HFFc6 (cell line): ENCODE measurements at places on chromosomes 3 and 15. TPM values are rescaled to one million over a fixed set of nuclear protein-coding genes. Genes with fewer than 3 reads are reported as not detected.

The SHC4 gene
- 2.3 to 4.2 TPM (median 3.2 TPM) in 3 replicates for total RNA-seq

The IQCH gene
- total RNA-seq, result 1.3 and 2.2 TPM in 2 replicates

The DISP2 gene
- total RNA-seq, result 0.11 to 0.24 TPM (median 0.17 TPM) in 3 replicates

The ARL6 gene
- 7.5 to 11.2 TPM (median 8.1 TPM) in 3 replicates for total RNA-seq

The PRR20G gene
- not detected in 2 replicates for total RNA-seq

The SPATA12 gene
- total RNA-seq, result not detected in 3 replicates

The ITIH1 gene
- total RNA-seq, result not detected in 3 replicates

The ATP13A5 gene
- total RNA-seq, result not detected in 3 replicates

The TTBK2 gene
- total RNA-seq, result 9.4 and 10.5 TPM in 2 replicates

The COL6A5 gene
- total RNA-seq, result not detected in 3 replicates

The NPHP3 gene
- 18.5 to 21.4 TPM (median 19.1 TPM) in 3 replicates for total RNA-seq

The AADAC gene
- total RNA-seq, result not detected in 3 replicates

The NECTIN3 gene
- 66.2 to 103 TPM (median 78.7 TPM) in 3 replicates for total RNA-seq

The TGM4 gene
- not detected in 2 replicates for total RNA-seq

The RTP4 gene
- not detected in 3 replicates for total RNA-seq

The SRGAP3 gene
- 0.23 to 0.81 TPM (median 0.66 TPM) in 3 replicates for total RNA-seq

The NDN gene
- not detected in 3 replicates for total RNA-seq

The TRNT1 gene
- 18.5 to 20.6 TPM (median 19.0 TPM) in 3 replicates for total RNA-seq

The OTOL1 gene
- not detected in 2 replicates for total RNA-seq

The MESP2 gene
- 0.21 to 0.23 TPM in 2 of 3 replicates, not detected in the other for total RNA-seq

The ELL3 gene
- 0.56 to 2.3 TPM (median 0.94 TPM) in 3 replicates for total RNA-seq

The SCAANT1 gene
- not detected in 3 replicates for total RNA-seq

The PIGZ gene
- 4.3 to 4.6 TPM (median 4.3 TPM) in 3 replicates for total RNA-seq

The PAQR9 gene
- 0.13 TPM in 1 of 3 replicates, not detected in the others for total RNA-seq

The SLC6A1 gene
- not detected in 3 replicates for total RNA-seq

The NMNAT3 gene
- total RNA-seq, result not detected in 3 replicates

The GRAMD2A gene
- total RNA-seq, result 0.14 TPM in 1 of 3 replicates, not detected in the others

The ADAMTS17 gene
- not detected in 3 replicates for total RNA-seq

The MEX3B gene
- total RNA-seq, result 3.6 to 4.8 TPM (median 4.3 TPM) in 3 replicates

The SLC24A5 gene
- total RNA-seq, result not detected in 3 replicates

The ABI3BP gene
- 10.1 and 22.6 TPM in 2 replicates for total RNA-seq

The PP2D1 gene
- total RNA-seq, result not detected in 2 replicates

The NXPE3 gene
- total RNA-seq, result 37.4 to 42.5 TPM (median 38.5 TPM) in 3 replicates

The PCSK6 gene
- total RNA-seq, result not detected in 3 replicates

The KBTBD12 gene
- total RNA-seq, result not detected in 3 replicates

The UMPS gene
- 25.2 to 33.3 TPM (median 30.6 TPM) in 3 replicates for total RNA-seq

The TMC3 gene
- not detected in 3 replicates for total RNA-seq

The TRIM42 gene
- total RNA-seq, result not detected in 3 replicates

The MKRN2OS gene
- total RNA-seq, result not detected in 3 replicates

The LSAMP gene
- not detected in 3 replicates for total RNA-seq

The SCN5A gene
- total RNA-seq, result not detected in 3 replicates

The LZTFL1 gene
- 12.2 to 20.0 TPM (median 16.6 TPM) in 3 replicates for total RNA-seq

The EOGT gene
- total RNA-seq, result 28.8 to 30.0 TPM (median 29.9 TPM) in 3 replicates

The PTX3 gene
- 19.3 to 44.9 TPM (median 32.3 TPM) in 3 replicates for total RNA-seq

The FGF12 gene
- not detected in 3 replicates for total RNA-seq

The SEMA5B gene
- total RNA-seq, result not detected in 3 replicates

The PLA2G4E gene
- not detected in 3 replicates for total RNA-seq

The PAK6 gene
- total RNA-seq, result not detected in 3 replicates
